ENCODE measurements at places on chromosomes 6 and 20.

DNA sequence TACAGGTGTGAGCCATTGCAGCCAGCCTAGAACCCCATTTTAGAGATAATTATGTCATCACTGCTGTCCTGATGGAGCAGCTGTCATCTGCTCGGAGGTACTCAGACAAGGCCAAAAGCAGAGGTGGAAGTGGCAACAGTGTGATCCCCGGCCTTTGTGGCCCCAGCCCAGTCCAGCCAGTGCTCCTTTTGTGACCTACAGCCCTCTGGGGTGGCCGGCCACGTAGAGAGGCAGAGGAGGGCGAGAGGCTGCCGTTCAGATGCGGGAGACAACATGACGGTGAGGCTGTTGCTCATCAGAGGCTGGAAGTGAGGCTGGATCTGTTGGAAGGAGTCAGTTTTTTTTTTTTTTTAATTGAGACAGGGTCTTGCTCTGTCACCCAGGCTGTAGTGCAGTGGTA, 32.8 kb downstream of the EFCAB8 start:
- no peak for DNase-seq
- no peak overlapping the region for H3K27ac ChIP-seq
- no peaks in the 10 kb centered on the region for H3K36me3 ChIP-seq
- no peaks in the 10 kb centered on the region for H3K4me1 ChIP-seq
- no peak overlapping the region for H3K4me3 ChIP-seq

DNA sequence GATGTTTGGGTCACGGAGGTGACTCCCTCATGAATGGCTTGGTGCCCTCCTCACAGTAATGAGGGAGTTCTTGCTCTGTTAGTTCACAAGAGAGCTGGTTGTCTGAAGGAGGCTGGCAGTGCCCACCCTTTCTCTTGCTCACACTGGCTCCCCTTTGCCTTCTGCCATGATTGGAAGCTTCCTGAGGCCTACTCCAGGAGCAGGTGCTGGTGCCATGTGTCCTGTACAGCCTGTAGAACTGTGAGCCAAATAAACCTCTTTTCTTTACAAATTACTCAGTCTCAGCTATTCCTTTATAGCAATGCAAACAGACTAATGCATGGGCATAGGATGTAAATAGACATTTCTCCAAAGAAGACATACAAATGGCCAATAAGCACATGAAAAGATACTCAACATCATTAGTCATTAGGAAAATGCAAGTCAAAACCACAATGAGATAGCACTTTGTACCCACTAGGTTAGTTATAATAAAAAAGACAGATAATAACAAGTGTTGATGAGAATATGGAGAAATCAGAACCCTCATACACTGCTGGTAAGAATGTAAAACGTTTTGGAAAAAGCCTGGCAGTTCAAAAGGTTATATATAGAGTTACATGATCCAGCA, 17.7 kb downstream of the C20orf203 start:
- no peaks in the 10 kb centered on the region for H3K36me3 ChIP-seq
- H3K4me3 ChIP-seq, result no peak overlapping the region
- H3K27ac ChIP-seq, result no peak overlapping the region
- H3K4me1 ChIP-seq, result no peaks in the 10 kb centered on the region

- DNase-seq, result no peak
- no peaks in the 10 kb centered on the region for H3K4me1 ChIP-seq
- no peak overlapping the region for H3K27ac ChIP-seq
- H3K36me3 ChIP-seq, result no peaks in the 10 kb centered on the region
- no peaks in the 10 kb centered on the region for H3K27me3 ChIP-seq
- no peak overlapping the region for H3K4me3 ChIP-seq
These were observed 75.0 kb upstream of the EZR start for GRCh38 chr6:158894193-158894592.

- H3K27ac ChIP-seq, result no peak overlapping the region
- no peaks in the 10 kb centered on the region for H3K4me1 ChIP-seq
- no peak overlapping the region for H3K4me3 ChIP-seq
- H3K36me3 ChIP-seq, result no peaks in the 10 kb centered on the region
These were observed 43.9 kb downstream of the SPATA2 start for GRCh38 chr20:49871391-49871948.

GRCh38 chr20:667351-668034, 8.1 kb downstream of the SCRT2 start:
- H3K4me3 ChIP-seq, result no peak overlapping the region
- no peaks in the 10 kb centered on the region for H3K27me3 ChIP-seq
- H3K4me1 ChIP-seq, result no peaks in the 10 kb centered on the region
- no peak overlapping the region for H3K27ac ChIP-seq

DNA sequence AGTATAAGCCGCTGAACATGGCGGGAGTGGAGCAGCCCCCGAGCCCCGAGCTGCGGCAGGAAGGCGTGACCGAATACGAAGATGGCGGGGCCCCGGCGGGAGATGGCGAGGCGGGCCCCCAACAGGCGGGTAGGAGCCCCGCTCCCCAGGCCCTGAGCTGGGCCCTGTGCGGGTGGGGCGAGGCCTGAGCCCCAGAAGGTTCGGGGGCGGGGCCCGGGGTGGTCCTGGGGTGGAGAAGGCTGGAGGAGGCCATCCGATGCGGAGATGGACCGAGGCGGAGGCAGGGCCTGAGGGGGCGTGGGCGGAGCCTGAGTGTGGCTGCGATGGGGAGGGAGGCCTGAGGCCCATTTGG, 7.1 kb downstream of the L3MBTL1 start:
- no peaks in the 10 kb centered on the region for H3K27me3 ChIP-seq
- DNase-seq, result peak; percentile 22
- peak overlapping the region; percentile 68 for H3K27ac ChIP-seq
- H3K4me3 ChIP-seq, result peak overlapping the region; percentile 76

Measured in breast epithelium (tissue), 4 donors.